ENCODE measurements at places on chromosomes 6 and 20.

DNA sequence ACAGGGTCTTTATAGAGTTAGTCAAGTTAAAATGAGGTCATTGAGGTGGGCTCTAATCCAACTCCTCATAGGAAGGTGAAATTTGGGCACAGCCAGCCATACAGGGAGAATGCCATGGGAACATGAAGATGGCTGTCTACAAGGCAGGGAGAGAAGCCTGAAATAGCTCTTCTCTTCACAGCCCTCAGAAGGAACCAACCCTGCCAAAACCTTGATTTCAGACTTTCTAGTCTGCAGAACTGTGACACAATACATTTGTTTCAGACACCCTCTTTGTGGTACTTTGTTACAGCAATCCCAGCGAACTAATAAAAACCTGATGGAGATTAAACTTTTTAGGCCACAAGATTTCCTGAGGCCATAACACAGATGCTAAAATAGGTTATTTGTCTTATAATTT is 43.1 kb upstream of the HECA start:
- DNase-seq, result no peak

- no peak for DNase-seq
These were observed 3.4 kb downstream of the TXNDC5 start for GRCh38 chr6:7907159-7907558.

DNA sequence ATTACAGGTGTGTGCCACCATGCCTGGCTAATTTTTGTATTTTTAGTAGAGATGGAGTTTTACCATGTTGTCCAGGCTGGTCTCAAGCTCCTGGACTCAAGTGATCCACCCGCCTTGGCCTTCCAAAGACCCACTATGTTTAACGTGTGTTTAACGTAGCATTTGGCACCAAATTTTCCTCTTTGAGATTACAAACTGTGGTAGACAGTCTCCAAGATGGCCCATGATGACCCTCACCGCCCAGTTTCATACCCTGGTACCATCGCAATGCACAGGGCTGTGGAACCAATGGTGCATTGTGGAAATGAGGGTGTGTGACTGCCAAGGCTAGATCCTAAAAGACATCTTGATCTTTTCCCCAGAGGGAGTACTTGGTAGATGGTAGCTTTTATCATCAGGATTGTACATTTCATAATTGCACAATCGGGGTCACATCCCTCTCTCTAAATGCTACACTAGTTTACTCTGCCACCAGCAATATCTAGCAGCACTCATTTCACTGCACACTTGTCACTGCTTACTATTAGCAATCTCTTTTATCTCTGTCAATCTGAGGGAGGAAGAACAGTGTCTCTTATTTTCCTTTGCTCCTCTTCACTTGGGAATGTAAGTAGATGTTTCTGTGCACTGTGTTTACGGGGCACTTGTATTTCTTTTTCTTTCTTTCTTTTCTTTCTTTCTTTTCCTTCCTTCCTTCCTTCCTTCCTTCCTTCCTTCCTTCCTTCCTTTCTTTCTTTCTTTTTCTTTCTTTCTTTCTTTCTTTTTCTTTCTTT is 96.9 kb downstream of the NOL4L start:
- no peak for DNase-seq

DNA sequence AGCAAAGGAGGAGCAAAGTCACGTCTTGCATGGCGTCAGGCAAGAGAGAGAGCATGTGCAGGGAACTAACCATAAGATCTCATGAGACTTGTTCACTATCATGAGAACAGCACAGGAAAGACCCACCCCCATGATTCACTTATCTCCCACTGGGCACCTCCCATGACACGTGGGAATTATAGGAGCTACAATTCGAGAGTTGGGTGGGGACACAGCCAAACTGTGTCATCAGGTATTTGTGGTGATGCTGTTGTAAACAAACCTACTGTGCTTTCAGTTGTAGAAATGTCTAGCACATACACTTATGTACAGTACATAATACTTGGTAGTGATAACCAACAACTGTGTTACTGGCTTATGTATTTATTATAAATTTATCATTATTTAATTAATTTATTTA is 128.3 kb downstream of the UTRN start:
- DNase-seq, result no peak

GRCh38 chr6:15751721-15752350 is 89.0 kb upstream of the DTNBP1 start:
- DNase-seq, result no peak

Data from CD4-positive, alpha-beta T cell treated with Interferon alpha-2 for 1 hour (primary cell).